ENCODE measurements at places on chromosomes 16 and 17. TPM values are rescaled to one million over a fixed set of nuclear protein-coding genes. Genes with fewer than 3 reads are reported as not detected.

MFAP4 gene
- 213 TPM for total RNA-seq

KRTAP16-1 gene
- total RNA-seq: not detected

TMEM235 gene
- total RNA-seq: 1.5 TPM

GRCh38 chr16:75580-76501 is 2.2 kb upstream of the MPG start:
- DNase-seq: no peak

All from mesothelial cell of epicardium (in vitro differentiated cells).